ENCODE measurements at places on chromosomes 5 and 9.

GRCh38 chr5:112276991-112277390 lies 142.1 kb downstream of the EPB41L4A start:
- DNase-seq, result no peak

DNA sequence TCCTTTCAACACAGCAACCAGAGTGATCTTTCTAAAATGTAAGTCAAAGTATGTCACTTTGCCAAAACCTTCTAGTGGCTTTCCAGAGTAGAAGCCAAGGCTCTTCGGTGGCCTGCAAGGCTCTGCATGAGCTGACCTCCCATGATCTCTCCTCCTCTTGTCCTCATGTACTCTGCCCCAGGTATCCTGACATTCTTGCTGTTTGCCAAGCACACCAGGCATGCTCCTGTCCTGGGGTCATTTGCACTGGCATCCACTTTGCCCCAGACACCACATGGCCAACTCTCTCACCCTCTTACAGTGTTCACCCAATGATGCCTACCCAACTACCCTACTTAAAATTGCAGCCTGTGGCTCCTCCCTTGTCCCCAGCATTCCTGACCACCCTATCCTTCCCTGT lies 86.3 kb downstream of the ZNF618 start:
- DNase-seq, result no peak

DNA sequence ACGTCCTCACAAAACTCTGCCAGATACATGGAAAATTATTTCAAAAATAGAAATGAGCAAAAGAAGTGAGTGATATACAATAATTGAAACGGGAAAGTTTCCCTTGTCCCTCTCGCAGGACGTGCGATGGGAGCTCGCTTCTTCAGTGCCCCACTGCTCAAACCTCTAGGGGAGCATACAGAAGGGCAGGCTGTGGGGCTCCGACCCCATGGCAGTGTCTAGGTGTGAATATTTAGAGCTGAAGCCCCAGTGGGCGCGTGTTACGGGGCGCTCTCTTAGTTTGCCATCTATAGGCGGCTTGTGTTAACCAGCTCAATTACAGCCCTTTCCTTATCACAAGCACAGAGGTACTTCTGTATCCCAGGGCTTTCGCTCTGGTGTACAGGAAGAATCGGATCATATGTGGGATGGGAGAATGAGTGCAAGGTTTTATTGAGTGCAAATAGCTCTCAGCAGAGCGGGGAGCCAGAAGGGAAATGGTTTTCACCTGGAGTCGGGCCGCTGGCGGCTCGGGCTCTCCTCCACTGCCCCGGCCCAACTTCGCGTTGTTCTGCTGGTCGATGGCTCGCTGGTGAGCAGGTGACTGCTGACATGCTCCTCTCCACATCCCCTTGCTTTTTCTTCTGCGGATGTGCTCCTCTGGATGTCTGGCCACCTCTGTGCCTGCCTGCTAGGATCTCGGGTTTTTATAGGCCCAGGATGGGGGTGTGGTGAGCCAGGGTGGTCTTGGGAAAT lies 334.0 kb upstream of the PTPRD start:
- no peak for DNase-seq

- DNase-seq, result no peak
These were observed 8.1 kb downstream of the FCN2 start for GRCh38 chr9:134888603-134889190.

DNA sequence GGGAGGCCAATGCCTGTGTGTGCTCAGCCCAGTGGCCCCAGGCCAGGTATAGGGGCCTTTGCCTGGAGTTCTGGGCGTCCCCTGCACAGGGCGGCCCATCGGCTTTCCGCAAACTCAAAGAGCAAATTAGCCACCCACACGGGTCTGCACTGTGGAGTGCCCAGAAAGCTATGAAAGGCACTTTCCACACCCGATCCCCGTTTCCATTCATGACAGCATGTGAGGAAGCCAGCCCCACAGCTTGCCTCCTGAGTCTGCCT lies 5.2 kb downstream of the DBH start:
- DNase-seq, result no peak

- peak; percentile 65 for DNase-seq
These were observed 78.8 kb downstream of the F2RL2 start for GRCh38 chr5:76544268-76544926.

GRCh38 chr9:106892632-106893031 lies 29.7 kb downstream of the ZNF462 start:
- no peak for DNase-seq

GRCh38 chr5:16552666-16553343 lies 64.0 kb downstream of the RETREG1 start:
- DNase-seq, result peak; percentile 33

- no peak for DNase-seq
These were observed 234.1 kb downstream of the TMEM38B start for GRCh38 chr9:105928416-105928815.

- DNase-seq, result no peak
These were observed 7.4 kb upstream of the IFNA1 start for GRCh38 chr9:21432672-21433425.

GRCh38 chr5:179963375-179963774 lies 55.7 kb upstream of the TBC1D9B start:
- DNase-seq, result no peak

DNA sequence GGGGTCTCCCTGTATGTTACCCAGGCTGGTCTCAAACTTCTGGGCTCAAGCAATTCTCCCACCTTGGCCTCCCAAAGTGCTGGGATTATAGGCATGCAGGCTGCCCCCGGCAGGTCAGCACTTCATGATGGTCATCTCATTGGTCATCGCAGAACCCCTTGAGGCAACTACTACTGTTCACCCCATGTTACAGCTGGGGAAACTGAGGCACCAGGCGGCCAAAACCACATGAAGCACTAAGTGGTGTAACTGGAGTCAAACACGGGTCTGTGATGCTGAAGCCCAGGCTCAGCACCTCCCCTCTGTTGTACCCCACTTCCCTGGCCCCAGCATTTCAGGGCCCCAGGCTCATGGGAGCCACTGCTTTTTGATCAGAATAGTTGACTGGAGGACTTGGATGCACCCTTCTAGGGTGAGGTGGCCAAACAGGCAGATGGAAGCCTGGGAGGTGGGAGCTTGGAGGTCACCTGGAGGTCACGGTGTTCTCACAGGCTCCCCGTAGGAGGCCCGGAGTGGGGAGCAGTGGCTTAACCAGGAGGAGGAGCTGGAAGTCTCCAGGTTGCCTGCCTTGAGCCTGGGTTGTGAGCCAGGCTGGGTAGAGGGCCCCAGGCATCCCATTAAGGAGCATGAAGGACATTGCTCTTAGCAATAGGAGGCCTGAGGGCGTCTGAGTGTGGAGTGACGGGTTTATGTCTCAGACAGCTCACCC lies 57.3 kb upstream of the RPL26L1 start:
- DNase-seq, result no peak

DNA sequence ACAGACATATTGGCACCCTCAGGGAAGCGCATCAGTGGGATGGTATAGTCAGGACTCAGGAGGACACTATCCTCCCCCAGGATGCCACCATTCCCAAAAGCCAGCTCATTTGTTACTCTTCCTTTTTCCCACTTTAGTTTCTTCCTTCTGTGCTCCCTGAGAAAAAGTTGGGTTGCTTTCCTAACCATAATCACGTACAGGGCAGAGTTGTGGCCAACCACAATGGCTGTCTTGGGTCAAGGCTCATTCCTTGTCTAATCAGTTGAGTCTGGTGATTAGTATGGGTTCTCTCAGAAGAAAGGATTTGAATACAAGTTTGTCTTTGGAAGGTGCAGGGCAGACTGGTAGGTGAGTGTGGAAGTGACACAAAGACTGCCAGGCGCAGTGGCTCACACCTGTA lies 26.6 kb upstream of the ATP6V1G1 start:
- no peak for DNase-seq

DNA sequence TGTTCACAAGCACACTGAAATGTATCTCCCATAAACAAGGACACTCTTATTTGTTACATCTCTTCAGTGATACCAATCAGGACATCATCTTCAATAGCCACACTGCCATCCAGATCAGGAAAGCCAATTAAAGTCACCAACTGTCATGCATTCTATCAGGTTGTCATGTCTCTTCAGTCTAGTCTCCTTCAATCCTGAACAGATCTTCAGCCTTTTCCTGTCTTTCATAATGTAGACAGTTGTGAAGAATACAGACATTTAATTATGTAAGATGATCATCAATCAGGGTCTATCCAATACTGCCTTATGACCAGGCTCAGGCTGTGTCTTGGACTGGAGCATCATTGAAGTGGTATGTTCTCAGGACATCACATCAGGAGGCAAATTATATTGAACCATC lies 419.8 kb upstream of the SMC2 start:
- DNase-seq, result no peak
